ENCODE measurements at places on chromosomes 12 and 14.
A peak's percentile ranks its signal among the peaks of the same experiment; 100 is the strongest.

- DNase-seq = no peak
Observed at GRCh38 chr12:97940105-97940504, 477.5 kb downstream of the RMST start.

- no peak for DNase-seq
Observed at GRCh38 chr14:68928770-68929550, 50.1 kb downstream of the ACTN1 start.

DNA sequence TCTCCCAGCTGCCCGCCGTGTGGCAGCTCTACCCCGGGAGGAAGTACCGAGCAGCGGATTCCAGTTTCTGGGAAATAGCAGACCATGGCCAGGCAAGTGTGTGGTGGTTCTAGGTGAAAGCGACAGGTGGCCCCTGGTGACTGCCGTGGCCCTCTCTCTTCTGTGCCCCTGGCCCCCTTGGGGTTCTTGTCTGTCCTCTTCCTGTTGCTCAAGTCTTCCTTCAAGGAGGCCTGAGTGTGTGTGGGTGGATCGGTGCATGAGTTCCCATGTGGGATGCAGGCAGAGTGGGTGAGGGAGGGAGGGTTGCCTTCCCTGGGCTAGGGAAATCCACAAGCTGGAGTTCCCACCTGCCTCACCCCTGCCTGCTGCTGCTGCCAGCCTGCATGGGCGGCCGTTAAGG lies 4.6 kb downstream of the TCL1B start:
- no peak for DNase-seq

DNA sequence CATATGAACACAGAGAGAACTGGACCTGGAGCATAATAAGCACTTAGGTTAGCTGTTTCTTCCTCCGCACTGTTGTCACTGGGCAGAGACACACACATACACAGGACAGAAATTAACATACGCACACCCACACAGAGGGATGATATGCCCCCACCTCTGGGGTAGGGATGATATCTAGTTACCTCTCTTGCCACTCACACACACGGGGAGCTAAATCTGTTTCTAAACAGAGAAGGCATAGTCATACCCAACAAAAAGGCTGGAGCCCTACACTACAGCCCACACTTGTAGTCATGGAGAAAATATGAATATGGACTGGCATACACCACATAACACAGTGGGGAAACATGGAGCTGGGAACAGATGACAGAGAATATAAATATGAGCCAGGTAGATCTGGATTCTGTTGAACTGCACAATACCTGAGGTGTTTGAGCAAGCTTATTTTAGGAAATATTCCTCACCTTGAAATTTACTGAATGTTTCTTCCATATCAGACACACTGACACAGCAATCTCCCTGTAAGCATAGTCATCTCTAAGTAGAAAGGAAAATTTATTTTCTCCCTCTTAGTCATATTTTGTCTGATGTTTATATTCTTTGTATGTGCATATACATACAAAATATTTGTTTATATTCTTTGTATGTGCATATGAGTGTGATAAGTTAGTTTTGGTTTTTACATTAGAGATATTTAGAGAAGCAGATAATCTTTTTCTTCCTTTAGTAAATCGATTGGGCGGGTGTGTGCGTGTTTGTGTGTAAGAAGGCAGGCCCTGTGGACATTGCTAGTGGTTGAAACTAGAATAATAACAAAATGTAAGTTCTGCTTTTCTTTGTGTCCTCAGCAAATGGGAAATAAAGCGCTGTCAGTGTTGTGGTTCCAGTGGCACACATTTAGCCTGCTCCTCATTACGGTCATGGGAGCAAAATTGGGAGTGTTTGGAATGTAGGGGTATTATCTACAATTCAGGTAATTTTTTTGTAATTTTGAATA lies 20.9 kb upstream of the SCFD1 start:
- DNase-seq = no peak

GRCh38 chr14:67583711-67584644 lies 16.1 kb downstream of the PIGH start:
- no peak for DNase-seq

- DNase-seq = no peak
Observed at GRCh38 chr14:70525691-70526090, 9.1 kb downstream of the ADAM20 start.

DNA sequence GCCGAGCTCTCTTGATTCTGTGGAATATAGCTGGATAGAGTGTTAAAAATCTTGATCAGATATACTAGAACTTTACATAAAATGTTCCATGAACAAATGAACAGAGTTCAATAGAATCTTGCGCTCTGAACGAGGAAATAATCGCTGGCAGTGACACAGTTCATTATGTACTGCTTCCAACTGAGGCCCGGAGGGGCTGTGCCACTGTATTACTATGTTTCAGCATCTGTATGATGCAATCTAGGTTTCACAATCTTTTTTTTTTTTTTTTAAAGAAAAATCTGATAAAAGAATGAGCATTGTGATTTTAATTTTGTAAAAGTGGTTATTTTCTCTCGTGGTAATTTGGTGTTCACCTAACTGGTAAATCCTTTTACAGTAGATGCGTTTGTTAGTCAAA lies 77.2 kb downstream of the FERMT2 start:
- DNase-seq = no peak

DNA sequence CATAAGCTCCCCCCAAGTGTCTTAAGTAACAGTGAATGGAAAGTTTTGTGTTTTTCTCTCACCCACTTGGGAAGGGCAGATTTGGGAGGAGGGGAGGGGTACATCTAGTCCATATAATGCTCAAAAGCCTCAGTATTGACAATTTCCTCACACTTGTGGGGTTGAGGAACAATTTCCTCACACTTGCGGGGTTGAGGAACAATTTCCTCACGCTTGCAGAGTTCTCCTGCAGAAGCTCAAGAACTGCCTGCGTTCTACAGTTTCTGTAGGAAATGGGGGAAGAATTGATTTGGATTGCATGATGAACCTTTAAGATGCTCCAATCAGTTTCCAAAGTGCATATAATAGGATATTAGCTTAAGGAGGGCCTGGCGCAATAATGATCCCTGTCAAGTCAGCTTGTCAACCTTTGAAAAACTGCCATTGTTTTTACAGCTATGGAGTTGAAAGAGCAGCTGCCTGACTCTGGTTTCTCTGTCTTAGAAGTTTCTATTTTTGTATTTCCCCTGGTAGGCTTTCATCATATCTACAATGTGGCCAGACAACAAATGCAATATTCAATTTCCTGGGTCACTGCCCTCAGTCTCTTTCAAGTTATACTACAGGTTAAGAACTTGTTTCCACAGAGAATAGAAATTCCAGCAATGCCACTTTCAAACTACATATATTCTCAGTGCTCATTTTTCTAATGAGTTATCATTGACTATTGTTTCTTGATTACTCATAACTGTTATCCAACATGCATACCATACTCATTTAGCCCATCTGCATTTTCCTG lies 66.5 kb downstream of the PLEKHG7 start:
- peak; percentile 90 for DNase-seq

DNA sequence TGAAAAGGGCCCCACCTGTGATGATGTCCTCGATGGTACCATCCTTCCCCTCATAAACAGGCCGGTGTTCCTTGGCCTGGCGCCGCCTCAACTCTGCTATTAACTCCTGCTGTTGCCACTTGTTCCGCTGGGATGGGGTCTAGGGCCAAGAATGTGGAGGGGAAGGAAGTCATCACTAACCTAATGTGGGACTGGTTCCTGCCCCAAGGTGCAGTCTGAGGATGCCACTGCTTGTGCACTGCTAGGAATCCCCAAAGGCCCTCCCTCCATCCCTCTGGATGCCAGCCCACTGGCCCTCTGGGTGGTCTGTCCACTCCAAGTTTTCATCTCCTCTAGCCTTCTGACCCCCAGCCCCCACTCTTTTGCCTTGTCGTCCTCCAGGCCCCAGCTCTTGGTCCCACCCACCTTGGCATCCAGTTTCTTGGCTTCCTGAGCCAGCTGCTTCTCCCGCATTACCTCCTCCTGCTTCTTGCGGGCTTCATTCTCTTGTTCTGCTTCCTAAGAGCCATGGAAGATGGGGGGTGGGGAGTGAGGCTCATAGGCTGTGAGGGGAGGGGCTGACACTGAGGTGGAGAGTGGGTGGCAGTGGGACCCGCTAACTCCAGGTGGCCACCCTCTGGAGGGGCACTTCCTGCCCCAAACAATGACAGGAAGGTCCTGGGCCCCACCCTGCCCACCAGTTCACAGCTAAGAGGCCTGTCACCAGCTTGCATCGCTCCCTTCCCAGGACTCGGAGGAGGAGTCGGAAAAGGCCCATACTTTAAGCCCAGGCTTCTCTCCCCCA lies 23.7 kb downstream of the PRPF40B start:
- DNase-seq = no peak

DNA sequence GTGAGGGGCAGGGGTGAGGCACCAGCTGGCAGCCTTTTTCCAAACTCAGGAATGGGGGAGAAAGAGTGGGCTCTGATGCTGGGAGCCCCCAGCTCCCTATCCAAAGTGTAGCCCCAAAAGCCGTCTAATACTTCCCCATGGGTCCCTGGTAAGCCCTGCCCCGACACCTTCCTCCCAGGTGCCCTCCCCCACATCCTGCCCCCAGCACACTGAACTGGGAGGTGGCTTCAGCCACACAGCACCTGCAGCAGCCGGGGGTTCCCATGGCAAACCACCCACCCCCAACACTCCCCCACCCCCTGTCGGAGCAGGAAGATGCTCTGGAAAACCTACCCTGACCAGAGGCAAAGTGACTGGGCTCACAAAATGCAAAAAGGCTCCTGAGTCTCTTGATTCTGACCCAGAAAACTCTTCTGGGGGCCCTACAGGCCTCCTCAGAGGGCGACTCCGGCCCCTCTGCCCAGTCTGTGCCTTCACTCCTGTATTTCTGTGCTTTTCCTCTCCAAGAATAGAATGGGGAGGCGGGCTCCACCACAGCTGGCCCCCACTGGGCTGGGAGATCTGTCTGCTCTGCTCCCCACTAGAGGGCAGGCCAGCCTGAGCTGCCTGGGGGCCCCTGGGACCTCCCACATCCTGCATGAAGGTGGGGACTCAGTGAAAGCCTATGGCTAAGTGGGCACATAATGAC lies 81.6 kb downstream of the ITPK1 start:
- no peak for DNase-seq

GRCh38 chr12:29957835-29958234 lies 174.1 kb upstream of the TMTC1 start:
- DNase-seq = no peak

DNA sequence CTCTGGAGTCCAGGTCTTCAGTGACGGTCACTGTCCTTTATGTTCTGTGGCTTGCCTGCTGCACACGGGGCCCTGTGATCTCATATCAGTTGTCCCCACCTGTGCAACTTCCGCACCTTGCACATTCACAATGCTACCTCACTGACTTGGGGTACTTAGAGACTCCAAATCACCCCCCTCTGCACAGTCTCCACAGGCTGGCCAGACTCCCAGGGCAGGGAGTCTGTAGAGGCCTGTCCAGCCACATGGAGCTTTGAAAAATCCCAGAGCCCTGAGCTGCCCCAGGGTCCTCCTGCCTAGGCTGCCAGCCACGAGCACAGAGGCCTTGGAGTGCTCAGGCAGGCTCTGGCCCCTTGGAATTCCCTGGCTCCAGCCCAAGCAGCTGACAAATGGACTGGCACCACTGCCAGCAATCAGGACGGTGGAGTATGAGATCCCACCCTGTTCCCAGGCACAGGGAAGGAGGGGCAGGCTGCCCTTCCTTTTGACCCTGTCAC lies 26.4 kb downstream of the CMKLR1 start:
- DNase-seq = no peak

DNA sequence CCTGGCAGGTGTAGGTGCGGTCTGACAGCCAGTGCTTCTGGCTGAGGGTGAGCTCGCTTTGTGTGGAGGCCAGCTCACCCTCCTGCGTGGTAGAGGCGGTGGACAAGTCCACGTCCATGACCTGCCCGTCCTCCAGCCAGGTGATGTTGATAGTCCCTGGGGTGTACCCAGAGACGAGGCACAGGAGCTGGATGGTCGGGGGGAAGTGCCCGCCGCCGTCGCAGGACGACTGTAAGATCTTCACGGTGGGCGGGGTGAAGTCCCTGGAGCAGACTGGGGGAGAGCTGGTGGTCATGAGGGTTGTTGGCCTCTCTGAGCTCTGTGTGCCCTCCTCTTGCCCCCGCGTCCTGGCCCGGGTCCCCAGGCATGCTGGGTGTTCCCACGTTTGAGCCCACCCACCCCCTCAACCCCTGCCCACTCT lies 74.6 kb downstream of the TMEM121 start:
- no peak for DNase-seq

DNA sequence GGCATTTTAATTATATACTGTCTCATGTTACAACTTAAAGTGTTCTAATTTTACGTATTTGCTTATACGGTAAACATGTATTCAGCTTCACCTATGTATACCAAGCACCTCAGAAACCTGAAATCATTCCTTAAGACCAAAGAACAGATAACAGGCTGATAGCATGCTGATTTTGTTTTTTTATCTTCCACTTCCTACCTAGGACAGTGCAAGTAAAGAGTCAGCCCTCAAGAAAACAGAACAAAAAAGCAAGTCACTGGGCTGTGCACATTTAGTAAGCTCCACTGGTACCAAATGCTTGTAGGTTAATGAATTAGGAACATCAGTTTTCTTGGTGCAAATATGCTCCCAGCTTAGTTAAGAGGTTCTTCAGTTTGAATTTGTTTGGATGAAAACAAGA lies 611.3 kb downstream of the VRK1 start:
- no peak for DNase-seq

DNA sequence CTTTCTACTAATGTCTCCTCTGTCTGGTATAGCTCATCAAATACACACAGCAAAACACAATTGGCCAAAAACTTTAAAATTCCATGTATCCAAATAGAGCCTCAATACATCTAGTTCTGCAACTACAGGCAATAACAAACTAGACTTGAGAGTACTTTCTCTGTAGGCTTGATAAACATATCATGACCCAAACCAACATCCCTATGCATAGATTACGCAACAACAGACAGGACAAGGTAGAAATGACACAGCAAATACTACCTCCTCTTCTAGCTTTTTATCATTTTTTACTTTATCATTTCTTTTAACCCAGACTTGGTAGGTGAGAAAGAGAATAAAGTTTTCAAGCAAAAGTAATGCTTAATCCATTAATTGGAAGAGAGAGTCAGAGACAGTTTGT lies 41.8 kb downstream of the EML5 start:
- no peak for DNase-seq

DNA sequence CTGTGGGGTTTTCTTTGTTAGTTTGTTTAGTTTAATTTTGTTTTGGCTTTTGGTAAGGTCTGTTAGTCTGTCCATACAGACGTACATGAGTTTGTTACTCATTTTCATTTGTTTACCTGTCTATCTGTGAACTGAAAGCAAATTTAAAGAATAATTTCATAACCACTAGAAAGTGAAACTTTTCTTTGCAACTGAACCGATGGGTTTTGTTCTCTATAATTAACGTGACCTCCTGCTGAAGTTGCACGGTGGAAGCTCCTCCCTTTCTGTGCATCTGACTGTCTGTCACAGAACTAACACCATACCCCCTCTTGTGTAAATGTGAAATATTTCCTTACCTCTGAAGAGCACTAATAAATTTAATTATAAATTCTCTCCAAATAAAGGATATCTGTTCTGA lies 595.5 kb downstream of the GALC start:
- DNase-seq = no peak

DNA sequence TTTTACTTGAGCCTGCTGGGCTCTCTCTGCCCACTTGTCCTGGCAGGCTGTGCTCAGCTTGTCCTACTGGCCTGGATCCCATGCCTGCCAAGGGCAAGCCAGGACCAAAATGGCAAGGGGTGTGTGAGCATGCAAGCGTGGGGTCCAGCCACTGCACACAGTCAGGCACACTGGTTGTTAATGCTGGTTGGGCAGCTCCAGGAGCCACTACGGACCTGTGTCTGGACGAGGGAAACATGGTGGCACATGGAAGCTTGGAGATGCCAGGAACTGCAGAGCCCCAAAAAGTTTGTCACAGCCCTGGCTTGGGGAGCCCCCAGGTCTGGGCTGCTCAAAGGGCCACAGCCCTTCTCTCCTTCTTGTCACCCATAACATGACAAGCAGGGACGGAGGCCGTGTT lies 83.8 kb downstream of the ACSS3 start:
- no peak for DNase-seq

GRCh38 chr14:76647697-76648298 lies 113.5 kb upstream of the VASH1 start:
- no peak for DNase-seq
